A172 (cell line): ENCODE measurements at places on chromosomes 13 and 19.

GRCh38 chr19:10744253-10744798 is 26.4 kb downstream of the DNM2 start:
- no peak for DNase-seq

GRCh38 chr19:39599116-39599515 is 3.2 kb upstream of the LGALS13 start:
- peak; percentile 32 for DNase-seq

- peak; percentile 97 for DNase-seq
Measured at GRCh38 chr13:109256866-109257760, 529.3 kb downstream of the IRS2 start.

GRCh38 chr13:113493315-113493951 is 2.9 kb upstream of the DCUN1D2 start:
- peak; percentile 96 for DNase-seq

DNA sequence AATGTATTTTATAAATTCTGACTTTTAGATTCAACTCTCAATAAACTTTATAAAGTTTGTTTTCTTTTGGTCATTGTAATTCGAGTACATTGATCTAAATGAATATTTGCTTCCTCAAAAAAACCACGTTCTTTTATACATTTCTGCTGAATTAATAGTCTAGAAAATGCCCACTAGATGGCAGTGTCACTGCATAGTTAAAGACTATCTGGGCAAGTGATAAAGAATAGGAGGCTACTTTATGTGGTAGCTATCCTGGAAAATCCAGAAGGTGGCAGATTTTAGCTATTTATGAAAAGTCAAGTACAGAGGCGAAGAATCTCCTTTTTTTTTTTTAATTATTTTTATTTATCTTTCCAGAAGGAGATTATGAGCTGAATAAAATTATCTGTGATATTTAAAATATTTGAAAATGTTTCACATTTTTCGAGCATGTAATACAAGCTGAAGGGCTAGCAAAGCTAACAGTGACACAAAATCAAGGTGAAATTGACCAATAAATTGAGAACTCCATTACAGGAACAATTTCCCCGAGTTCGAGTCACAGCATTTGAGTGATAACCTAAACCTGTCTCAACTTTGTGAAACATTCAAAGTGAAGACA is 221.8 kb downstream of the OLFM4 start:
- DNase-seq: peak; percentile 70

DNA sequence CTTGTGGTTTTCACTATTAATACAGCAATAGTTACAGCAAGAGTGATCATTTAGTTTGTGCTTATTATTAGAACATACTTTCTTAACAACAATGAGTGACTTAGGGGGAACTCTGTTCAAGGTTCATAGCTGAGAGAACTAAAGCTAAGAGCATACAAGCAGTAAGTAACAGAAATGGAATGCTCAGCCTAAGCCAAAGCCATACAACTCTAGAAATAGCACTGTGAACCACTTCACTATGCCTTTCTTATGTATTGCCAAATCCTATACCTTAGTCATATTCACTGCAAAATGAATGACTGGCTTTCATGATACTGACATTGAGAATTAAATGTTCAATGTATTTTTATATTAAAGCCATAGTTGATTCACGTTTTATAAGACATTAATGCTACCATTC is 599.7 kb upstream of the SLITRK1 start:
- no peak for DNase-seq

GRCh38 chr19:50835103-50835784 is 1.9 kb upstream of the KLK15 start:
- peak; percentile 10 for DNase-seq

DNA sequence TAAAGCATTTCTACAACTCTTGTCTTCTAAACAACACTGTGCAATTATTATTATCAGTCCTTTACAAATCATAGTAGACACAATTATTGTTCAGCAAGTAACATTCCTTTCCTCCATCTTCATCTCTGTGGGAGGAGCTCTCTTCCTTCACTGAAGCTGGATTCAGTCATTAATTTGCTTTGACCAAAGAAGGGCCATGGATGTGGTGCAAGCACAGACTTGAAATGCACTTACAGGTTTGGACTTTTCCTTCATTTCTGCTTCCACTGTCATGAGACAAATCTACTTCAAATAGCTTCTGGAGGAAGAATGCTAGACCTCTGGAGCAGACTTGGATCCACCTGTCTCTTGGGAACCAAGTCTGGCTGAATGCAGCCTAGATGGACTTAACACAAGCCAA is 336.6 kb upstream of the SLITRK6 start:
- DNase-seq: no peak

GRCh38 chr13:49220036-49220855 is at the start of gene MLNR:
Gene MLNR, plus strand, starts transcription at chr13:49220338. Its CDS starts 0 bp downstream, at chr13:49220338.
- DNase-seq: no peak

- peak; percentile 63 for DNase-seq
Measured at GRCh38 chr13:26929971-26930730, 169.6 kb upstream of the GPR12 start.

- DNase-seq: peak; percentile 39
Measured at GRCh38 chr13:30119476-30119875, 187.9 kb downstream of the KATNAL1 start.

GRCh38 chr19:40155749-40156265 is 35.4 kb upstream of the MAP3K10 start:
- peak; percentile 49 for DNase-seq

- DNase-seq: no peak
Measured at GRCh38 chr13:43773602-43774001, 13.2 kb downstream of the ENOX1 start.

DNA sequence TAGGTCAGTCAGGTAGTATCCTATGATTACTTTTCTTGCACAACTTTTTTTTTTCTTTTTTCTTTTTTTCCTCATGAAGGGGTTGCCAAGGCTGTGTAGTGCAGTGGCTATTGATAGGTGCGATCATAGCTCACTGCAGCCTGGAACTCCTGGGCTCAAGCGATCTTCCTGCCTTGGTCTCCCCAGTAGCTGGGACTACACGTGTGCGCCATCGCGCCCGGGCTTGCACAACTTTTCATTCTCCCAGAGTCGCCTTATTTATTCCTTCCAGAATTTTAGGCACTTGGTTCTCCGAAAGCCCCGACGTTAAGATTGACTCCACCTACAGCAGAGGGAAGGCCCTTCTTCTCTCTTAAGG is 867 bp upstream of the ZNF613 start:
- DNase-seq: no peak

- DNase-seq: peak; percentile 87
Measured at GRCh38 chr13:94329754-94330551, 149.5 kb downstream of the DCT start.

DNA sequence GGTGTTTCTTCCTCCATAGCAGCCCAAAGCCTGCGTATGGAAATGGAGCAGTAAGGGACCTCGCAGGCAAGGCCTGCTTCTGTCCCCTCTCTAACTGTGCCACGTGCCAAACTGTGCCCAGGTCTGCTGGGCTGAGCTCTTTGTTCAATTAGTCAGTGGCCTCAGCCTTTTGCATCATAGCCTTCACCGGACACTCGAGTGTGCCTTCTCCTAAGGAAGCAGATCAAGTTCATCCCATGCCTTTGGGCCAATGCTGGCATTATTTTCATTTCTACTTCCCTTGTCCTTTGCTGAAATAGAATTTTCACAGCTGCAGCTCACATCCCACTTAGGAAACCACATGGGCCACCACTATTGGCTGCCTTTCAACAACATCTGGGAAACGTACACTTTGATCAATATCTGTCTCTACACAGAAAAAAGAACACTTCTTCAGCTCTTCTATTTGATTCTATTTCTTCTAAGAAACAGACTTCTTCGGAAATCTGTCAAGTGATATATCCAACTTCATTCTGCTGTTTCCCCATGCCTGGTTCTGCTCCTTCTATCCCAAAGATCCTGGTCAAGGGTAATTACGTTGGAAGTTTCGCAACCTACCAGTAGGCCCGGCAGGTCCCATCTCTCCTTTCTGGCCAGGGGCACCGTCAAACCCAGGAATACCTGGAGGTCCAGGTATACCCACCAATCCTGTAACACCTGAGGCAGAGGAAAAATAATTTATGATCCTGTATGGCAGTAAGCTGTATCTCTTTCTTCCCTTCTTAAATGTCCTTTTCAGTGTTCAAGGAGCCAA is 143.9 kb downstream of the COL4A1 start:
- no peak for DNase-seq

DNA sequence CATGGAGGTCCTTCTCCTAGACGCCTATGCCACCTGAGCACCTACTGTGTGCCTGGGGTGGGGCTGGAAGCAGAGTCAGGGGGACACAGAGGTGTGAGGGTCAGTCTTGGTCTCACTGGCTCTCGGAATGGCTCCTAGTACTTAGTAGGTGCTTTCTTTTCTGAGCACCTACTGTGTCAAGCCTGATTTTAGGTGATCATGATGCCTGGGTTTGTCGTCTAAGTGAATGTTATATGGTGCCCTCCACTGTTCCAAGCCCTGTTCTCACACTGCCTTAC is 20.0 kb downstream of the MYH14 start:
- DNase-seq: no peak

DNA sequence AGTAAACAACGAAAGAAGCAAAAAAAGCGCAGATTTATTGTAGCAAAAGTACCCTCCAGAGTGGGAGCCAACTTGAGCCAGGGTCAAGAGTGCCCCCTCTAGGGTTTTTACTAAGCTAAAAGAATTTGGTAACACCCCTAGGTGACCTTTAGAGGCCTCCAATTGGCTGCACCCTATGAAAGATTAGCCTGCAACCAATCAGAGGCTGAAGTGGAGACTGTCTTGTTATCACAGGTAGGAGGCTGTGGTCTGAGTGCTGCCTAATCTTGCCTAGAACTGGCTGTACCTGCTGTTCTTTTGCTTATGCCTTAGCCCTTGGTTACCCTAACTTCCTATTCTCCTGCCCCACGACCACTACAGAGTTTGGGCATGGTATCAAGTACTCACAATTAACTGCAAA is 38.3 kb downstream of the ANKRD10 start:
- peak; percentile 51 for DNase-seq

DNA sequence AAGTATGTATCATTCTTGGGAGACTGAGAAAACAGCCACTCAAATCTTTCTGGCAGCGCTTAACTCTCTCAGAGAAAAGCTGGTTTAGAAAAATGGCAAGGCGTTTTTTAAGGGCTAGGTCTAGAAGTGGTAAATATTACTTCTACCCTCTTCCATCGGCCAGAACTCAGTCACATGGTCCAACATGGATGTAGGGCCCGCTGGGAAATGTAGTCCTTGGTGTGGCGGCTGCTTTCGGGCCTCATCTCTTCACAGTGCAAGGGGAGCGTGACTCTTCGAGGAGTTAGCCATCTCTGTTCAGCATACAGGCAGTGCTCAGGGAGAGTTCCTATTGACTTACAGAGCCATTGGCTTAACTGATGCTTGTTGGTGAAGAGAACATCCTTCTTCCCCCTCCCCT is 6.3 kb downstream of the VSTM2B start:
- DNase-seq: no peak

DNA sequence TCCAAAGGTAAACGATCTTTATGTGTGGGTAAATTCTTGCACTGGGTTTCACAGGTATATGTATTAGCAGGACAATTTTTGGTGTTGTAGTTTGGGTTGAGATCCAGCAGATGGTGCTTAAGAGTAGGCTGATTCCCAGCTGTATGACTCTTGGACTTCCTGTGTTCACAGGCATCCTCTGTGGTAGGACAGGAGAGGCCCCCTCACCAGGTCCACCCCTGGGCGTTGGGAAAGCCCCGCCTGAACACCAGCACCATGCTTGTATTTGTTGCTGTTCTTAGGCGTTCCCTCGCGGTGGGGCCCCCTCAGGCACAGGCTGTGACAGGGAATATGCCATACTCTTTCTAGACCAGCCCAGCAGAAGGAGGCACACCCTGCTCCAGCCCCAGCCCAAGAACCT is 49.5 kb upstream of the PCDH17 start:
- DNase-seq: no peak

GRCh38 chr19:32642771-32643170 is 32.2 kb downstream of the ANKRD27 start:
- no peak for DNase-seq

DNA sequence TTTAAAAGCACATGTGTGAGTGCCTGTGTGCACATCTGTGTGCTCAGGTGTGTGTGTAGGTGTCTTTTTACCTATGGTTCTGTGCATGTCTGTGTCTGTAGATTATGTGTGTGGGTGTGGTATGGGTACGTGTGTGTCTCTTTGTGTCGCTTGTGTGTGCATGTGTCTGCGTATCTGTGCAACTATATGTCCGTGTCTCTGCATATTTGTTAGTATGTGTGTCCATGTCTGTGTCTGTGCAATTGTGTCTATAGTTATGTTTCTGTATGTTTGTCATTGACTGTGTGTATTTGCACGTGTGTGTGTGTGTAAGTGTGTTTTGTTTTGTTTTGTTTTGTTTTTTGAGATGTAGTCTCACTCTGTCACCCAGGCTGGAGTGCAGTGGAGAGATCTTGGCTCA is 7.3 kb upstream of the KCTD15 start:
- no peak for DNase-seq

- DNase-seq: no peak
Measured at GRCh38 chr19:15555021-15555420, 46.7 kb downstream of the CYP4F22 start.

DNA sequence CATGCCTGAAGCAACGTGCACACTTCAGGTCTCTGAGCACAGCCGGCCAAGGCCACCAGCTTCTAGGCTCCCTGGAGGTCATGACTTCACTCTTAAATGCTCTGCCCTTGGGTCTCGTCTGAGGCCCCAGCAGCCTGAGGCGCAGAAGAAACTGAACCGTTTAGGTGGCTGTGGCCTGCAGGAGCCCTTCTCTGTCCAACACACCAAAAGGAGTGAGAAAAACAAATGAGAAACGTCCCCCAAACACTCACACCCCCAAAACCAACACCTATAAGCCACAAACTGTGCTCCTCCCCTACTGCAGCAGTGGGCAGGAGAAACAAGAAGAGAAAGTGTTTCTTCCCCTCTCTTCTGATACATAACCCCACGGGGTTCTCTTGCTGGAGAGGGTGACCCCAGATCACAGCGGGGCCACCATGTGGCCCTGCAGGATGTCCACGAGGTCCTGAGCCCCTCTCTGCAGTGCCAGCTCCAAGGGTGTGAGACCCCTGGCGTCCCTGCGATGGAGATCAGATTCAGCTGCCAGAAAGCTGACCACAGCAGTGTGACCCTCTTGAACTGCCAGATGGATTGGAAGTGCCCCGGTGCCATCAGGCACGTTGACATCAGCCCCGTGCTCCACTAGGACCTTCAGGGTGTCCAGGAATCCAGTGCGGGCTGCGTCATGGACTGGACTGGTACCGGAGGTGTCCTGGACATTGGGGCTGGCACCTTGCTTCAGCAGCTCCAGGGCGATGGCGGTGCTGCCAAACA is 1.0 kb upstream of the KRI1 start:
- no peak for DNase-seq

DNA sequence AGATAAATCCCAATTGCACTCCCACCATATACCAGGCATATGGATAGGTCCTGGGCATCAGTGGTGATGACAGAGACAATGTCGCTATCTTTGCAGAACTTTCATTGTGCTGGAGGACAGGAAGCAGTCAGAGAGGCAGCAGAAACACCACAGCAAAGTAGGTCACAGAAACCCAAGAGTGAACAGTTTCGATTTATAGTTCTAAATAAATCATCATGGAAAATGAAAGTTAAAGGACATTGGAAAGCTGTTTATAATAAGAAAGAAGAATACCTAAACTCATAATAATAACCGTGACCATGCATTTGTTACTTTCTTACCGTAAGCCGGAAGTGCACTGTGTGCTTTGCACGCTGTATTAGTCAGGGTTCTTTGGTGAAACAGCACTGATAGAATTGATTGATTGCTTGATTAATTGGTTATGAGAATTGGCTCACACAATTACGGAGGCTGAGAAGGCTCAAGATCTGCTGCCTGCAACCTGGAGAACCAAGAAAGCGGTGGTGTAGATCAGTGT is 38.9 kb downstream of the ALOX5AP start:
- no peak for DNase-seq

GRCh38 chr19:3851254-3852176 is 17.3 kb downstream of the ZFR2 start:
- DNase-seq: peak; percentile 98

GRCh38 chr13:44583137-44583536 is 7.0 kb upstream of the TSC22D1 start:
- DNase-seq: no peak
